ENCODE measurements at places on chromosomes 3 and 15. TPM values are rescaled to one million over a fixed set of nuclear protein-coding genes. Genes with fewer than 3 reads are reported as not detected.

The AHSG gene
- total RNA-seq = not detected

The SNX1 gene
- total RNA-seq = 63.3 TPM

The DLEC1 gene
- total RNA-seq = 0.14 TPM

The MEGF11 gene
- not detected for total RNA-seq

The ACVR2B gene
- 4.3 TPM for total RNA-seq

The P2RY13 gene
- total RNA-seq = not detected

The INSYN1 gene
- 0.14 TPM for total RNA-seq

The MOBP gene
- total RNA-seq = 0.13 TPM

The PIF1 gene
- total RNA-seq = 24.7 TPM

The PFKFB4 gene
- total RNA-seq = 4.5 TPM

The ADAMTS17 gene
- total RNA-seq = 0.40 TPM

The RBP2 gene
- not detected for total RNA-seq

The PLA2G4E gene
- total RNA-seq = not detected

The PGBD4 gene
- 1.7 TPM for total RNA-seq

The CPEB1 gene
- not detected for total RNA-seq

The LTK gene
- 0.13 TPM for total RNA-seq

The TTLL13 gene
- not detected for total RNA-seq

The TM4SF4 gene
- total RNA-seq = not detected

The A4GNT gene
- not detected for total RNA-seq

The CACNA2D3 gene
- not detected for total RNA-seq

The BMF gene
- 2.3 TPM for total RNA-seq

The IQCF5 gene
- not detected for total RNA-seq

The UBP1 gene
- 131 TPM for total RNA-seq

The MEF2A gene
- total RNA-seq = 63.4 TPM

The ST8SIA2 gene
- total RNA-seq = not detected

The SPTSSB gene
- not detected for total RNA-seq

The SV2B gene
- not detected for total RNA-seq

The UNC13C gene
- total RNA-seq = under 0.01 TPM

The PLA2G4D gene
- total RNA-seq = not detected

The RLBP1 gene
- total RNA-seq = not detected

The GABRB3 gene
- 0.57 TPM for total RNA-seq

The ZNF620 gene
- total RNA-seq = 7.0 TPM

The IMP3 gene
- total RNA-seq = 71.8 TPM

The RAB6B gene
- 0.72 TPM for total RNA-seq

The GREM1 gene
- total RNA-seq = 0.07 TPM

The GOLGA6D gene
- total RNA-seq = not detected

The SNTN gene
- total RNA-seq = not detected

The VGLL3 gene
- total RNA-seq = 3.7 TPM

The RHOV gene
- total RNA-seq = not detected

The NTRK3 gene
- not detected for total RNA-seq

The EXD1 gene
- total RNA-seq = not detected

The GOLGA8T gene
- not detected for total RNA-seq

The DPH6 gene
- total RNA-seq = 14.1 TPM

The SPSB4 gene
- total RNA-seq = under 0.01 TPM

The ENTPD3 gene
- total RNA-seq = 0.13 TPM

The GRK7 gene
- not detected for total RNA-seq

The KLHL40 gene
- total RNA-seq = under 0.01 TPM

The SPINT1 gene
- total RNA-seq = 0.93 TPM

The GRAMD2A gene
- total RNA-seq = 0.72 TPM

The MESD gene
- 24.2 TPM for total RNA-seq

The POLG gene
- total RNA-seq = 91.8 TPM

The XIRP1 gene
- not detected for total RNA-seq

The ZNF660 gene
- total RNA-seq = 0.50 TPM

The DUOXA2 gene
- total RNA-seq = not detected

The GABRG3 gene
- not detected for total RNA-seq

The FGF7 gene
- under 0.01 TPM for total RNA-seq
